ENCODE measurements at places on chromosomes 5 and 9.

DNA sequence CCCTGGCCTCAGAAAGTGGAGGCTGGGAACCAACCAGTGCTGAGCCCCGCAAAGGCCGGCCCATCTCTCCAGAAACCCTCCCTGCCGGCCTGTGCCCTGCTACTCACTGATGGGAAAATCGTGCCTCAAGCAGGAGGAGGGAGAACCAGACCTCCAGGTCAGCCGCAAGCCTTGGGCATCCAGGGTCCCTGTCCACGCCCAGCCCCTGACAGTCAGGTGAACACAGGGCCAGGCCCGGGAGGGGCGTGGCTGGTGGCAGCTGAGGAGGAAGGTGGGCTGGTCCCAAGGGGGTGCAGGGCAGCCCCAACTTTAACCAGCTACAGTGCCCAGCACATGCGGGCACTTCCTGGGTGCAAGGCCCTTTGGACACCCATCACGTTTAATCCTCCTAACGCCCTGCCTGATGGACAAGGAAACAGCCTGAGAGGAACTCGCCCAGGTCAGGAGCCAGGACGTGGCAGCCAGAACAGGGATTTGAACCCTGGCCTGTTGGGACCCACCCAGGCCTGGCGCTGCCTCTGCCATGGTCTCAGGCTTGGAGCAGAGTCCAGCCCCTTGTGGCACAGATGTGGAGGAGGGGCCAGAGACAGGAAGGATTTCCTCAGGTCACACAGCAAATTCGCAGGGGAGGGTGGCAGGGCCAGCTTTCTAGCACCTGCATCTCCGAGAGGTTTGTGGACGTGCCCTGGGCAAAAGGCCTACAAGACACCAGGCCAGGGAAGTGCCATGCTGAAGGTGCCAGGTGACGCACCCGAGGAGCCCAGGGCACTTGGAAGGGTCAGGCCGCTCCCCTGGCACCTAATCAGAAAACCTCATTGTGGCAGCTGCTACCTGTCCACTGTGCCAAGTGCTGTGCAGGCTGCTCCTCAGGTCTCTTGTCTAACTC lies 4.5 kb downstream of the RALGDS start:
- DNase-seq: no peak

DNA sequence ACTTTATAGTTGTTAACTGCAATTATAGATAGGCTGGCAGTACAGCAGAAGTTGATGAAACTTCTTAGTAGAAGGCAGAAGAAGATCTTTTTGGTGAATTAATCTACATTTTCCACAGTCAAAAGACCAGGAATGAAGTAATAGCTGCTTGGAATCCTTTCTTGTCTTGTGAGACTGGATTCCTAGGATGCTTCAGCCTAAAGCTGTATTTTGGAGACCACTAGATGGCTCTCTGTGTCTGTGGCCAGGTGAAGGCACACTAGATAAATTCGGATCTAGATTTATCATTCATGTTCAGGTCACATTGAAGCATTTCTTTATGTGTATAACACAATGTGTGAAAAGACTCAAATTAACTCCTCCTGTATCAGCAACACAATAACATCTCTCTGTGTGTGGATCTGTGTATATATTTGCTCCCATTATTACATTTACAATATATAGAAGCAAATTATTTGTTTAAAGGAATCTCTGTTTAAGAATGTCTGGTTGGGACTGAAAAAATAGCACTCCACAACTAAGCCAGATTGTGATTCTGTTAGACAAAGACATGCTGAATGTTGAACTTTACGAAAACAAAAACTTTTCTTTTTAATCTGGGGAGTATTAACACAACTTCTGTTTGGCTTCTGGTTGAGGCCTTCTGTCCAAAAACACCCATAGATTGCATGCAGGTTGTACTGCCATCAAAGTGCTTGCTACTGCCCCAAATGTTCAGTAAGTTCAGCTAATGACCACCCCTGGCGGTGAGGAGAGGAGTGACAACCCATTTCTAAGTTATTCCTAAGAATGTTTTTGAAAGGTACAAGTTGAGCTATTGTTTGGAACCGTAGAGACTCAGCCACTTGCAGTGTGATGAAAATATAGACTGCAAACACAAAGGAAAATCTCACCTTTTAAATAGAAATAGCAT lies 10.6 kb downstream of the GRIN3A start:
- DNase-seq: peak; percentile 21

- no peak for DNase-seq
Observed at GRCh38 chr9:4994166-4994890, 9.3 kb downstream of the JAK2 start.

DNA sequence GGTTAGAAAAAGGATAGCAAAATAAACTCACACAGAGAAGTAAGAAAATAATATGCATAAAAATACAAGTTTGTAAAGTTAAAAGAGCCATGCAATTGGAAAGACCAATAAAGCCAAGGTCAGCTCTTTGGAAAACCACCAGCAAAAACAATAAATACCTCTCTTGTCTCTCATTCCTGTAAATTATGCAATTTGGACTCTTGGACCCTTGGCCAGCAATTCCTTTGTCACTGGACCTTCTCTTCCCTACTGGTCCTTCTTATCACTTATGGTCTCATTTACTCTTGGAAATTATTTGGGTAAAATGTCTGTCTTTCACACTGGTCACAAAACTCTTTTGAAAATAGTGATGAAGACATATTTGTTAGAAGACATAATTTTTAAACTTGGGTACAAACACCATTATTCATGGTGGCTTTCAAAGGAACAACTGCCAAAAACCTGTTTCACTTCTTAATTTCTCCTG lies 379.5 kb downstream of the TMEM232 start:
- no peak for DNase-seq

DNA sequence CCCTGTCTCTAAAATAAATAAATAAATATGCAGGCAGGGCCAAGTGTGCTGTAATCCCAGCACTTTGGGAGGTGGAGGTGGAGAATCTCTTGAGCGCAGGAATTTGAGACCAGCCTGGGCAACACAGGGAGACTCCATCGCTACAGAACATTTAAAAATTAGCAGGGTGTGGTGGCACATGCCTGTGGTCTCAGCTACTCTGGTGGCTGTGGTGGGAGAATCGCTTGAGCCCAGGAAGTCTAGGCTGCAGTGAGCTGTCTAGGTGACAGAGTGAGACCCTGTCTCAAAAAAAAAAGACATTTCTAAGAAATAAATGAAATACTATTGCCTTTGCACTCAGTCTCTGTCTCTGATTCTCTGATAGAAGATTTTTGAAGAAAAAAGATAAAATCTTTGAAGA lies 1.2 kb upstream of the PCDHGA10 start:
- DNase-seq: no peak

DNA sequence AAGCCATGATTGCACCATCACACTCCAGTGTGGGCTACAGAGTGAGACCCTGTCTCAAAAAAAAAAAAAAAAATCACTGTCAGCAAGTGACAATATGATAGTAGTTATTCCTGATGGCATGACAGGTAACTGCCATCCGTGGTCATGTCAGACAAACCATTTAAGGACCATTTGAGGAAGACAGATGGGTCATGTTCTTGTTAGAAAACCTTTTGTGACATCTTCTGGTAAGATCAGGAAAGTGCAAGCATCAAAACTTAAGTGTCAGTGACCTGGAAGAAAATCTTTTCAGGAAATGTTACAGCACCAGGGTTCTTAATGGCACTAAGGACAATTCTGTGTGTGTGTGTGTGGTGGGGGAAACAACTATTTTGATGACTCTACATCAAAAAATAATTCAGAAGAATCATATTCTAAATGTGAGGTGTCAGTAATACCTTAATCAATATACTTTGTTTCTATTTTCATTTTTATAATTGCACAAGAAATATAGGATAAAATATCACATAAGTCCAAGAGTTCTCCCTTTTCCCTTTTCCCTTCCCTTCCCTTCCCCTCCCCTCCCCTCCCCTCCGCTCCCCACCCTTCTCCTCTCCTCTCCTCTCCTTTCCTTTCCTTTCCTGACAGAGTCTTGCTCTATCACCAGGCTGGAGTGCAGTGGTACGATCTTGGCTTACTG lies 17.8 kb downstream of the SLC38A9 start:
- no peak for DNase-seq

DNA sequence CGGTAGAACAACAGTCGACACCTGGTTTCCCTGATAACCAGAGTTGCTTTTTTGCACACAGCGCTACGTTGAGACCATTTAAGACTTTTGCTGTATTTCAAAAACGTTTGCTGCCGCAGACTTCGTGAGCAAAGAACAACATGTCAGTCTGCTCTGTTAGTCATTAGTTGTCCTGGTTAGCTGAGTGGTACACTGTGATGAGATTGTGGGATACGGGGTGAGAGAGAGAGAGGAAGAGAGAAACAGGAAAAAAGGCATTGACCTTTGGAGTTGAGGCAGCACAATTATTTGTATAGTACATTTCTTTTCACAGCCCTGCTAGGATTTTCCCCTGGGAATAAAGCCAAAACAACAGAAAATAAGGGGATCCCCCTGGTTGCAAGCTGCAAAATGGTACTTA lies 306.1 kb upstream of the WWC1 start:
- DNase-seq: no peak

GRCh38 chr5:56306433-56307150 lies 73.5 kb upstream of the ANKRD55 start:
- no peak for DNase-seq

DNA sequence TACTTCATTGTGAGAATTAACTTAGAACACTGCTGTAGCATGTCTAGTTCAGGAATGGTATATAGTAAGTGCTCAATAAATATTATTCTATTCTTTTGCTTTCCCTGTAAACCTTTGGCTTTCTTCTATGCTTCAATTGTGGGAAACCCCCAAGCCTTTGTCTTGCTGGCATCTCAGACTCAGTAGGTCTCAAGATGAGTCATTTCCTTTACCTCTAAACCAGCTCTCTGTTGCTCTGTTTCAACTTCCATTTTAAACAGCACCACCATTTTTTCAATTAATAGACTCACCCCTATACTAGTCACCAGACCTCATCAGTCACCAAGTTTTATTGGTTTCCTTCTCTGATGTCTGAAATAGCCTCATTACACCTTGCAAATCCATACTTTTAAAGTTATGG lies 43.5 kb downstream of the DMAC1 start:
- peak; percentile 2 for DNase-seq

DNA sequence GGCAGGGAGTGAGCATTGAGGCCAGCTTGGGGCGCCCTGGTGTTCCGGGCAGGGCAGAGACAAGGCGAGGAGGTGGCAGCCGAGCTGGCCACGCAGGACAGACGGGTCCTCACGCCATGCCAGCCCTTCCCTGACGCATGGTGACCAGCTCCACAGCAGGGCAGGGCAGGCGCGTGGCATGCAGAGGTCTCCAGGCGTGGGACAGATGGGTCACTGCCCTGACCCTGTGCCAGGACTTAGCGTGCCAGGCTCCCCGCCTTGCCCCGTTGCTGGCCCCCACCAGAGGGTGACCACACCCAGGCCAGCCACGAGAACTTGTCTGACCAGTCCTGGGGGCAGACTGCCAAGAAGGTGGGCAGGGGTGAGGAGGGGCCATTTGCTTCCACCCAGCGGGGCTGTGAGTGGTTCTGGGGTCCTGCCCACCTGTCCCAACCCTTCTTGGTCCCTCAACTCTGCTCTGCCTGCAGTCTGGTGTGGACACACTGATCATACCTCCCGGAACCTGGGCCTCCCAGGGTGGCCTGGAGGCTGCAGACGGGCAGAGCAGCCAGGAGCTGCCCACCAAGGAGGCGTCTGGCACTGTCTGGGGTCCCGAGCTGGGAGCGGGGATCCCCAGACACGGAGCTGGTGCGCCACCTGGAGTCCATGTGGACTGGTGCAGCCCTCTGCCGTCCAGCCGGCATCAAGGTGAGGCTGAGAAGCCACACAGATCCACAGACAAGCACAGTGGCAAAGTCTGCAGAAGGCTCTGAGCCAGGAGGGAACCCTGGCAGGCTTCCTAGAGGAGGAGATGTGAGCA lies at the start of gene RNF224:
RNF224 (plus strand) TSS at position 449 of the 799 bp plus-strand sequence. CDS start 834 bp downstream, outside the sequence.
- DNase-seq: peak; percentile 83

All from stimulated activated CD4-positive, alpha-beta T cell treated with anti-CD3 and anti-CD28 coated beads, Interleukin-2, amount 100 ng/mL, for 24 hours (primary cell).